ENCODE measurements at places on chromosomes 4 and X. TPM values are rescaled to one million over a fixed set of nuclear protein-coding genes. Genes with fewer than 3 reads are reported as not detected.

Gene ZC4H2
- total RNA-seq, result 6.7 TPM

GRCh38 chr4:159765382-159765781 is 662.5 kb downstream of the RAPGEF2 start:
- no peak for DNase-seq

GRCh38 chr4:185307136-185307950 is 88.4 kb downstream of the LRP2BP start:
- no peak for DNase-seq

- no peak for DNase-seq
Observed at GRCh38 chrX:133854290-133854689, 131.1 kb downstream of the GPC3 start.

Gene IGFBP7
- total RNA-seq, result 527 TPM

DNA sequence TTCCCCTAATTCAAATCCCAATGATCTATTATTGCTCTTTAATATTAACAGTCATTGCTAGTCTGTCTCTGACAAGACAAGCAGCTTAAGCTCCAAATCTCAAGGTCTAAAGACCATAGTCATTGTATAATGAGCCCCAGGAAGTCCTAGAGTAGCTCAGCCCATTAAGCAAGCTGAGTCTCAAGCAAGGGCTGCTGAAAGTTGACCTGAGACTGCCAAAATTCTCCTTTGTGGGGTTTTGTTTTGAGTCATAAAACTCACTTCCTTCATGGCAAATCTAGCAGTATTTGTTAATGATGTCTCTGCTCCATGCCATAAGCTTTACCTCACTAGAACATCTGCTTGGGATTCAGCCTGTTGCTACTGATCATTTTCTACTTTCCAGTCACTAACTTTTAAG is 313.2 kb downstream of the ANTXR2 start:
- no peak for DNase-seq

DNA sequence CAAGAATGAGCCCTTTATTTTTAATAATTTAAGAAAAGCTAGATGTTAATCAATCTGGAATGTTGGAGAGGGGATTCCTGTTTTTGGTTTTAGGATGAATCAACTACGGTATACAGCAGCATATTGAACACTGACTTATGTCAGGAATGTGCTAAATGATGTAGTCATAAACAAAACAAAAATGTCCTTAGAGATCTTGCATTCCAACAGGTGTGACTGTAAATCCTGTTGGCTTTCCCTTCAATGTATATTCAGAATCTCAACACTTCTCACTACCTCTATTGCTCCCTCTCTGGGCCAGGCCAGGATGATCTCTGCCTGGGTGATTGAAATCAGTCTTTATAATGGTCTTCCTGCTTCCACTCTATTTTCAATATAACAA is 37.8 kb upstream of the BDH2 start:
- DNase-seq, result no peak

GRCh38 chr4:81404741-81405140 is 67.0 kb downstream of the RASGEF1B start:
- DNase-seq, result no peak

DNA sequence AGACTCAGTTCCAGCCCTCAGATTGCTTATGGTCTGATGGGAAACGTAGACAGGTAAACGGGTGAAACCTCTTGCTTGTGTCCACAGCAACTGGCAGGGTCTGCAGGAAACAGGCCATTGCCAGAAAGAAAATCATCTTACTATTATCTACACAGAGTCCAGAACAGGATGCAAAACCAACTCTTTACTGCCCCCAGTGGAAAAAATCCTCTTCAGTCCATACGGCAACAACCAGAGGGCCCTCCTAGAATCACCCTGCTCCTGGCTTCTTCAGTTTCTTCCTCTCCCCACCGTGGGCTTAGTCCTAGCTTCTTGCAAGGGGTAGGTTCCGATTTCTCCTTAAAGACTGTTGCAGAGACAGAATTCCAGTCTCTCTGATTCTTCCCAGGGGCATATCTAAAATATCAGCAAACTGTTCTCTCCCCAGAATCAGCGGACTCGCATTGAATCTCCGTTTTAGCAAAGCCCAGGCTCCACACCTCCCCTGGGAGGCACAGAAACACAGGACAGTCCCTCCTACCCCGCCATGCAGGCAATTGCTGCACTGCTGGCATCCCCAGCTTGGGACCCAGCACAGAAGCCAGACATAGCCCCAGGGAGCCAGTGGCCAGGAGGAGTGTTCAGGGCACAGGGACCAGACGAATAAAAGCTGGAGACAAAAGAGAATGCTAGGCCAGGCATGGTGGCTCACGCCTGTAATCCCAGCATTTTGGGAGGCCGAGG is 41.0 kb upstream of the SH3RF1 start:
- peak; percentile 63 for DNase-seq

- DNase-seq, result no peak
Observed at GRCh38 chr4:121199742-121200561, 35.8 kb upstream of the TNIP3 start.

DNA sequence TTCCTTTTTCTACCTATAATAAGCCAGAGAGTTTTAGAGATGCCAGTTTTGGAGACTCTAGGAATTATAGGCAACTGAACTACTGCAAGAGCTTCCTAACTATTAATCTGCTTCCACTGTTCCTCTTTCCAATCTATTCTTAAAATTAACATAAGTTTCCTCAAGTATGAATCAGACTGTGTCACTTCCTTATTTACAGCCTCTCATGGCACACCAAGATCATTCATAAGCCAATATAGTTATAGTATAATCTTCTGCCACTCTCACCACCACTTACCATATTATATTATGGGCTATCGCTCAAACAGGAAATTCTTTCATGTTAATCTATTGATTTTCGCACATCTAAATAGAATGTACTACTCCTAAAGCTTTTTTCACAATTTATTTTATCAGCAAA is 383.5 kb downstream of the STPG2 start:
- DNase-seq, result no peak

- no peak for DNase-seq
Observed at GRCh38 chr4:182738283-182739047, 178.7 kb downstream of the DCTD start.

DNA sequence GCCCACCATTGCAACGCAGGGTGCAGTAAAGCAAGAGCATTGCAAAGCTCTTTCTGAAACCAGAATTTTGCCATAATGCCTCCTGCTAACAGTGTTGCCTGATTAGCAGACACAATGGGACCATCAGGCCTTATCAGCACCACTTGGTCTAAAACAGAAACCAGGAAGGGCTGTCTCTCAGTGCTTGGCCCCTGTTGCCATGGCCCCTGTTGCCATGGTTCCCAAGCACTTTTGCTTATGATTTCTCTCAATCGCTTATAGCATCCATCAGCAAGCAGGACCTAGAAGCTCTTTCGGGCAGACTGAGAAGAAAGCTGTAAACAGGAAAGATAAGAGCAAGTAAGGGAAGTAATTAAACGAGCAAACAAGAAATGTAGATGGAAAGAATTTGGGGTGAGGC is 36.8 kb downstream of the RTL5 start:
- DNase-seq, result peak; percentile 69

GRCh38 chr4:75895744-75896314 is 6.4 kb downstream of the PPEF2 start:
- no peak for DNase-seq

- DNase-seq, result no peak
Observed at GRCh38 chr4:48791313-48791712, 11.2 kb upstream of the FRYL start.

Gene FGF5
- 0.05 TPM for total RNA-seq

GRCh38 chr4:170526471-170526870 is 436.7 kb upstream of the AADAT start:
- no peak for DNase-seq

DNA sequence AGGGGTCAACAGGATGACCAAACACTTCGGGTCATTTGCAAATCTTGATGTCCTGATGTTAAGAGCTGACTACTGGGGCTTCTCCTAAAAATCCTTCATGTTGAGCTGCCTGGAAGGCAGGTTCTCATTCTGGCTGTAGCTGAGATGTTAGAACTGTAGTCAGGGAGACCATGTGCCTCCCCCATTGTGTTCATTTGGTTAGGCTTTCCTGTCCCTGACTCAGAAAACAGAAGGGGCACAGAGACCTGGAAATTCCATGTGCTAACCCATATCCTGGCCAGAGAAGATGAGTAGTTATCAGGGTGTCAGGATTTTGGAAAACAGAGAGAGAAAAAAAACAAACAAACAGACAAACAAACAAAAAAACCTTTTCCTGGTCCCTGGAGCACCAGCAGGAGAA is 177.5 kb downstream of the AR start:
- no peak for DNase-seq

Gene DMP1
- total RNA-seq, result not detected

- DNase-seq, result no peak
Observed at GRCh38 chr4:103496800-103497199, 223.0 kb downstream of the TACR3 start.

- peak; percentile 7 for DNase-seq
Observed at GRCh38 chr4:168221301-168221700, 97.3 kb downstream of the DDX60 start.

GRCh38 chr4:10734697-10735096 is 50.1 kb upstream of the CLNK start:
- DNase-seq, result no peak

Gene GAGE1
- total RNA-seq, result not detected

Gene SYN1
- 1.0 TPM for total RNA-seq

GRCh38 chrX:46587158-46587557 is 13.6 kb downstream of the CHST7 start:
- no peak for DNase-seq

DNA sequence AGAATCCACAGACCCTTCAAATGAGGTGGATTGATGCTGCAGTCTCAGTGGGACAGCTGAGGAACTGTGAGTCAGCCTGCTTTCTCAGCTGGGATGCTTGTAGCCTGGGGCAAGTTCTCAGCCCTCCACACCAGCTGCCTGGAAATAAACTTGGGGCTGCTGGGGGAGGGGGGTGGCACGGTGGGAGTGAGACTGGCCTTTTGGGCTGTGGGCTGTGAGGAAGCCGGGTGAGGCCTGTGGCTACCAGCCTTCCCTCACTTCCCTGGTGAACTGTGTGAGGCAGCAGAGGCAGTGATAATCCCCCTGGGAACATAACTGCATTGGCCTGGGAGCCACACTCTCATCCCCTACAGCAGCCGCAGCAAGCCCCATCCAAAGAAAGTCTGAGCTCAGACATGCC is 114.5 kb upstream of the GUCY1A1 start:
- no peak for DNase-seq

GRCh38 chr4:7320206-7320797 is 114.4 kb downstream of the PSAPL1 start:
- DNase-seq, result peak; percentile 11

- no peak for DNase-seq
Observed at GRCh38 chrX:38000706-38001105, 5.6 kb upstream of the SYTL5 start.

DNA sequence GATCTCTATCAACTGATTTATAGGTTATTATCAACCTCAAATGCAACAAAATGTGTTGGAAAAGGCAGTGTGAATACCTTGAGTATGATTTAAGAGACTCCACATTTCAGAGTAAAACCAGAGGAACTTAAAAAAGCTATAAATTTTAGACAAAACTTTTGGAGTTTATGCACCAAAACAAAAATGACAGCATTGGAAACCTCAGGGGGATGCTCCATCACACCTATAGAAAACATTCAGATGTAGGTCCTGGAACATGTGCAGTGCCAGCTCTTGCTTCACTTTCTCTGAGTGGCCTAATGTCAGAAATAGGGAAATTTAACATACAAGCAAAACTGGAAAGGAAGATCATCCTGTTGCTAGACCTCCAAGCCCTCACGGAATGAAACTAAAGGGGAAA is 5.8 kb upstream of the VEGFC start:
- no peak for DNase-seq

Gene YIPF6
- 50.0 TPM for total RNA-seq

GRCh38 chr4:188941524-188942119 is 802.4 kb downstream of the TRIML1 start:
- DNase-seq, result no peak

Gene PAGE2
- not detected for total RNA-seq

Gene FGB
- total RNA-seq, result not detected

GRCh38 chr4:54499308-54500074 is 158.3 kb upstream of the KIT start:
- no peak for DNase-seq

Gene TSPAN6
- total RNA-seq, result 13.2 TPM

Gene RHOXF1
- not detected for total RNA-seq

Gene EDNRA
- total RNA-seq, result 26.6 TPM

GRCh38 chrX:150841456-150842197 is 56.8 kb downstream of the CD99L2 start:
- no peak for DNase-seq

DNA sequence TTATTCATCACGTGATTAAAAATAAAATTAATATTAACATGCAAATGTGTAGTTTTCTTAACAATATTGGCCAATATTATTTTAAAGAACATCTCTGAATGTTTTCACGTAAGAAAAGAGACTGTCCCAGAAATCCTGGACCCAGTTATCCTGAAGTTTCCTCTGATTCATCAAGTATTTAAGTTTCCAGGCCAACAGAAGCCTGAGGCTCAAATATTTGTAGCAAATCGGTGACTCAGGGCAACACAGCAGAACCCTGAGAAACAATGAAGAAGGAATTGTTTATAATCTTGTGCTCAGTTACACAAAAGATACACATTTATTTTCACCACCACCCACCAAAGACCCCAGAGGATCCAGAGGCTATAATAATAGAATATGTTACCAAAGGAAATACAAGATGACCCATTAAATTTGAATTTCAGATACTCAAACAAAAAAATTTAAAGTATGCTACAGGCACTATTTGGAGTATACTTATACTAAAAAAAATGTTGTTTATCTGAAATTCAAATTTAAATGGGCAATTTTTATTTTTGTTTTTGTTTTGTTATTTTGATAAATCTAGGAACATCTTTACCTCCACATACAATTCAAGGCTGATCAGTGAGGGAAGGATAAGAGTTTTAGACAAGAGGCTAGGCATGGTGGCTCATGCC is 33.9 kb upstream of the SLC7A11 start:
- DNase-seq, result no peak

Gene S100G
- 0.64 TPM for total RNA-seq

- DNase-seq, result no peak
Observed at GRCh38 chr4:185426960-185427688, 1.4 kb upstream of the UFSP2 start.

GRCh38 chr4:145909281-145909715 is 29.3 kb downstream of the ZNF827 start:
- DNase-seq, result no peak

All from left lung (tissue), 14 donors.